Stimulated activated CD8-positive, alpha-beta memory T cell treated with anti-CD3 and anti-CD28 coated beads, Interleukin-4, amount 100 ng/mL, for 1 hour (primary cell): ENCODE measurements at places on chromosomes 4 and X.

DNA sequence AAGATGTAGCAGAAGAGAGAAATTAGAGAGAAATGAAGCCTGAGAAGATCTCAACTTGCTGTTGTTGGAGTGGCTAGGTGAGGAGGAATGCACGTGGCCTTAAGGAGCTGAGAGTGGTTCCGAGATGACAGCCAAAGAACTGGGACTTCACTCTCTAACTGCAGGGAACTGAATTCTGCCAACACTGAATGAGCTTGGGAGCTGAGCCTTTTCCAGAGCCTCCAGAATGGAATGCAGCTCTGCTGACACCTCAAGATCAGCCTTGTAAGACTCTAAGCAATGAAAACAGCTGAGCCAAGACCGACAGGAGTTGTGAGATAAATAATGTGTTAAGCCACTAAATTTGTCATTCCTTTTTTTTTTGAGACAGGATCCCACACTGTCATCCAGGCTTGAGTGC lies 73.0 kb downstream of the TLL1 start:
- no peak for DNase-seq

- DNase-seq = no peak
Measured at GRCh38 chr4:61727286-61727685, 527.2 kb downstream of the ADGRL3 start.

- DNase-seq = no peak
Measured at GRCh38 chr4:140971077-140971792, 162.0 kb downstream of the RNF150 start.

- DNase-seq = no peak
Measured at GRCh38 chrX:642436-643240, 12.0 kb downstream of the SHOX start.

- DNase-seq = no peak
Measured at GRCh38 chr4:84325625-84326024, 173.5 kb downstream of the NKX6-1 start.

DNA sequence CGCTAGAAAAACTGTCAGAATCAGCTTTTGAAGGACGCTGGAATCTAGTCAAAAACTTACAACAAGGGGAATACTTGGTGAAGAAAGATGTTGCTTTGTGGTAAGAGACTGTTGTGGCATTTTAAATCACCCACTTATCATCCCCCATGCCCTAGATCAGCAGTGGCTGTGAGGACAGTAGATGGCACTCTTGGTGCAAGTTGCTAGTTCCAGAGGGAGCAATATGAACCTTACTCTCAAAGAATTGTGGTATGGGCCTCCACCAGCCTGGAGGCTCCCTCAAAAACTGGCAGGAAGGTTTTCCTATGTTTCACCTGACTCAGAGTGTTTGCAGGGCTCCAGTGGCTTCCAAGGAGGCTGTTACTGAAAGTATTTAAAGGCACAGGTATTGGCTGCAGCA lies 37.7 kb upstream of the SLC16A2 start:
- DNase-seq = no peak

GRCh38 chr4:99104153-99104552 lies 15.6 kb upstream of the ADH5 start:
- DNase-seq = no peak

GRCh38 chr4:30717208-30718020 lies 2.8 kb upstream of the PCDH7 start:
- no peak for DNase-seq

DNA sequence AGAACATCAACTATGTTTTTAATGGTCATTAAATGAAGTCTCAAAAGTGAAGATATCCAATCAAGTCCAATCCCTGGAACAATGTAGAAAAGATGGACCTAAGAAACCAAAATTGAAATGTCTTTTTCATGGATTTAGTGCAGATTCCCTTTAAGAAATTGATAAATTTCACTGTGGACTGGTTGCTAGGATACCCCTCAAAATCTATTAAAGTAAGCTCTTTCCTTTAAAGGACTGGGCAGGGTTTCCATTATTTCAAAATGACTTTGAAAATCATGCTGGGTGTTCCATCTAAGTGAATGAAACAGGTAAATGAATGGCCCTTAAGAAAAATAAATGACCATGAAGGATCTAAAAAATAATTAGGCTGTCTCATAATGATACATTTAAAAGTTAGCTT lies 28.6 kb downstream of the PLRG1 start:
- DNase-seq = no peak

DNA sequence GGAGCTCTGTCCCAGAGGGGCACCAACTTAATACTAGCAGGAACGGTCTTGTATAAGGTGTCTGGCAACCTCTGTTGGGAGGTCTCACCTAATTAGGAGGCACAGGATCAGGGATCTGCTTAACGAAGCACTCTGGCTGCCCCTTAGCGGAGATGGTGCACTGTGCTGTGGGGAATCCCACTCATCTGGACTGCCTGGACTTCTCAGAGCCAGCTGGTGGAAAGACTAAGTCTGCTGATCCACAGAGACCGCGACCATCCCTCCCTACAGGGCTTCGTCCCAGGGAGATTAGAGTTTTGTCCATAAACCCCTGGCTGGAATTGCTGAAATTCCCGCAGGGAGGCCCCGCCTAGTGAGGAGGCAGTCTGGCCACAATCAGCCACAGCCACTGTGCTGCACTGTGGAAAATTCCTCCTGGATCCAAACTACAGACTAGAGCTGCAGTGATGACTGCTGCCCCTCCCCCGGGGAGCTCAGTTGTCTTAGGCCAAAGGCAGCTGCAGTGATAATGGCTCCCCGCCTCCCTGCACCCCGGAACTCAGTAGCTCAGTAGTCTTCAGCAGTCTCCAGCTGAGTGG lies 22.0 kb upstream of the ZCCHC4 start:
- no peak for DNase-seq

DNA sequence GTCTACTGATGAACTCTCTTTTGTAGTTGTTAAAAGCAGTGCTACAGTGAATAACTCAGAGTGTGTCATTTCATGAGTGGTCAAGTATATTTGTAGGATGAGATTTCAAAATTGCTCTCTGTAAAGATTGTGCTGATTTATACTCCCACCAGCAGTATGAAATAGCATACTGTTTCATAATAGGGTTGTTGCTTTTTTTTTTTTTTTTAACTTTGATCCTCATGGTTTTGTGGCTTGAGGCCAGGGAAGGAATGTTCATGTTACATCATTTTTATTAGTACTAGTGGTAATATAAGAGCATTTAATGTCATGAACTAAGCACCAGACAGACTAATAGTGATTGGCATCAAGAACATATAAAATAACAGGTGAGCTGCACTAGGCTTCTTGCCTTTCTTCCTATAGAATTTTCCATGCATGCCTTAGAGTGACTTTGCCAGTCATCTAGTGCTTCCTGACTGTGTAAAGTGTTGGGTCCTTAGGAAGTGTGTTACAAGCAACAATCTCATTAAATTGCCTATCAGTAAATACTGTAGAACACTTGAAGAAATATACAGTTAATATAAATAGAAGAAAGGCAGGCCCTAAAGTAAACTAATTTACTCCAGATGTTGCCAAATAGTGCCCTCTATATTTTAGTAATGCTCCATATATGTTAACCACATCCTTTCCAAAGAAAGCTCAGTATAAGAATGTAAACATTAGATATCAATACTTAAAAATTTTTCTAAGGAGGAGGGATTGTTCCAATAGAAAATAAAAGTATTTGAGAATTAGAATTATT lies 38.6 kb upstream of the MSMO1 start:
- DNase-seq = no peak

DNA sequence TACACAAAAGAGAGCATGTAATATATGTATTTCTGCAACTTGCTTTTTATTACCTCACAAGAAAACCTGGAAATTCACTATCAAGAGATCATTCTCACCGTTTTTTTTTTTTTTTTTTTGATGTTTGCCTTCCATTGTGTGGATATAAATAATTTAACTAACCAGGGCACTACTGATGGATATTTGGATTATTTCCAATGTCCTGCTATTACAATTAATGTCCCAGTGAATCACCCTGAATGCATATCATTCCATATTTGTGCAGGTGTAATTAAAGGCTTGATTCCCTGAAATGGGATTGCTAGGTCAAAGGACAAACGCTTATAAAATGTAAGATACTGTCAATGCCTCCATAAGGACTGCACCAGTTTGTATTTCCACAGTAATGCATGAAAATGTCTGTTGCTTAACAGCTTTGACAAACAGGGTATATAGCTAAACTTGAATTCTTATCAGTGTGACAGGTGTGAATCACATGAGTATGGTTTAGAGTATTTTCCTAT lies 87.8 kb downstream of the NCAPG start:
- no peak for DNase-seq

DNA sequence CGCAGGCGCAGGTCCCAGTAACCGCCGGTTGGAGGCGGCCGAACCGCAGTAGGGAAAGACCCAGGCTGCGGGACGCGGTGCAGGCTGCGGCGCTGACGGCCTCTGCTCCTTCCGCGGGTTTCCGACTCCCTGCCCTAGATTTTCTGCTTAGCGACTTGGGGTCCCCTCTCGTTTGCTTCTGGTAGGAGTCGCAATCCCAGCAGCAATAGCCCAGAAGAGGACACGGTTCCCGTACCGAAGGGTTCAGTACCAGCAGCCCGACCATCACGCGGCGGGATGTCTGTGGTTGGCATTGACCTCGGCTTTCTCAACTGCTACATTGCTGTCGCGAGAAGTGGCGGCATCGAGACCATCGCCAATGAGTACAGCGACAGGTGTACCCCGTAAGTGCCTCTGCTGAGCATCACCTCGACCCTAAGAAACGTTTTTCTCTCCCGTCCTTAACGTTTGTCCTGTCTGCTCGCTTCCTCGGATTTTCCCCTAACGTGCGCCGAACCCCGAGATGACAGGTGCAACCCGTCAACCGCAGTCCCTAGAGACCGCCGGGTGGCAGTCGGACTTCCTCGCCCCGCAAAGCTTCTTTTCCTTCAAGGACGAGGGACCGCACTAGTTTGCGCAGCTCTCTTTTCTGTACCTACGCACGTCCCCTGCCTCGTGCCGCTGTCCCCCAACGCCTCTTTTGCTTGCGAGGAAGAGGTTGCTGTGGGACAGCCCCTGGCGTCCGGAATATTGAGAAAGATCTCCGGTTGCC lies at the start of gene HSPA4L:
Gene HSPA4L, plus strand, starts transcription at position 48 of the 751 bp plus-strand sequence. Its CDS starts 229 bp downstream, at position 277.
- DNase-seq = no peak

DNA sequence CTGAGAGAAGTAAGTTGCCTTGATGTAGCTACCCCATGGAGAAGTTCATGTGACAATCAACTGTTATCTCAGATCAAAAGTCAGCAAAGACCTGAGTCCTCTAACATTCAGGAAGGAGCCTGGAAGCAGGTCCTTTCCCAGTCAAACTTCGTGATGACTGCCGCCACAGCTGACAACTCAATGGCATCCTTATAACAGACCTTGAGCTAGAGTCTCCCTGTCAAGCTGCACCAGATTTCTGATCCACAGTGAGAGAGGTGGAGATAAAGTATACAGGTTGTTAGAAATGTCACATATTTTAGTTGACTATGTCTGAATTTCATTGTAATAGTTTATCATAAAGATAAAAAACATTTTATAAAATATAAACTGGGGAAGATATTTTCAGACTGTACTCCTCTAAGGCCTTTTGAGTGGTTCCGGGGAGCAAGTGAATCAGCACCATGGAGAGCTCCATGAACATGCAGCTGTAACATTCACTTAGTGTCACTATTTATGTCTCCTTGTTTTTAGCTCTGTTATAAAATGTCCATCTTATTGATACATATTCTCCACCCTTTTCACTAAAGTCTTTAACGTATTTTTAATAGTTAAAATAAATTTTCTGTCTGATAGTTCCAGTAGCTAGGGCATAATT lies 1653.5 kb upstream of the AGA start:
- DNase-seq = no peak

- DNase-seq = no peak
Measured at GRCh38 chr4:99724067-99724466, 66.4 kb upstream of the C4orf54 start.

DNA sequence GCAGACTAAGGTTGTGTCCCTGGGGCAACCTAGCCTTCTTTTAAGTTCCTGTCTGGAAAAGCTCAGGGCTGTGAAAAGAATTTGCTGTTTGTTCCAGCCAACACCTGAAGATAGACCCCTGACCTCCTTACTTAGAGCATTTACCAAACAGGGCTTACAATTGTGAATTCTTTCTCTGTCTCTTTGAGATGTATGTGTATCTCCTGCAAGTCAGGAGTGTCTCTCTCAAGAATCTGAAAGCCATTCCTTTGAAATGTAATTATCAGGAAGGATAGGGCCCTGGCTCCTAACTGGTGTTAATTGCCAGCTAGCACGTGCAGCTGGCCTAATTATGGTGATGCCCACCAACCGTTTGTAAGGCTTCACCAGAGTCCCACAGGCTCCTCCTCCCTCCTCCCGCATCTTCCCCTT lies 18.2 kb downstream of the CCNG2 start:
- DNase-seq = no peak

DNA sequence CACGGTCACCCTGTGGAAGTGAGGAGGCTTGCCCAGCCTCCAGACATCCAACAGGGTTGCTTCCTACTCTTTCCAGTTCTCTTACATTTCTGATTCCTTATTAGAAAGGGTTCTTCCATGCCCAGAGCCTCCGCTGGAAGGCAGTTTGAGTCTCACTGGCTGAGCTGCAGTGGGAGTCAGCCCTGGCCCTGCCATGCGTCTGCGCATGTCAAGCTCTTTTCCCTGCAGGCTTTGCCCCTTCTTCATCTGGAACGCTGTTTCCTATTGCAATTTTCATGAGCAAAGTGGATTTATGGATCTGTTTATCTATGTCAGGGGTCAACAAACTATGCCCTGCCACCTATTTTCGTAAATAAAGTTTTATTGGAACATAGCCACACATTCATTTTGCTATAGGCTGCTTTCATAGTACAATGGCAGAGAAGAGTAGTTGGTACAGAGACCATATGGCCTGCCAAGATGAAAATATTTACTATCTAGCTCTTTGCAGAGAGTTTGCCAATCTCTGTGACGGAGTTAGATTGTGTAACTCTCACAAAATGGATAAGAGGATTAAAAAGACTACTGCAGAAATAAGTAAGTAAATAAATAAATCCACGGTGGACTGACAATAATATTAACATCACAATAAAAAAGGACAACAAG lies 3.9 kb upstream of the CHRNA9 start:
- DNase-seq = no peak

DNA sequence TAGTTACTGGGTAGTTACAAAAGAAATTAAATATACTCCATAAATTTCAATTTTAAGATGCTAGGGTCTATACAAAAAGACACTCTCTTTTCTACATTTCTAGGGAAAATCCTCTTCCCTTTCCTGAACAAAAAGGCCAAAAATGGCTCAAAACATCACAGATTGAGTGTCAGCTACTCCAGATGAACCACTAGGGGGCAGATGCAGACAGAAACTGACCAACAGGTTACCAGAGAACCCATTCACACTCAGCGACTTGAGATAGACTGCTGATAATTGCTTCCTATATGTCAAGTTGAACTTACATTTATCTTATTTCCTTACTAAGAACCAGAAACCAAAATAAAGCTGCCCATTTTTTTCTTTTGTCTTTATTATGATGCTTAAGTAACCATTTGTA lies 83.4 kb upstream of the MID1IP1 start:
- DNase-seq = no peak

DNA sequence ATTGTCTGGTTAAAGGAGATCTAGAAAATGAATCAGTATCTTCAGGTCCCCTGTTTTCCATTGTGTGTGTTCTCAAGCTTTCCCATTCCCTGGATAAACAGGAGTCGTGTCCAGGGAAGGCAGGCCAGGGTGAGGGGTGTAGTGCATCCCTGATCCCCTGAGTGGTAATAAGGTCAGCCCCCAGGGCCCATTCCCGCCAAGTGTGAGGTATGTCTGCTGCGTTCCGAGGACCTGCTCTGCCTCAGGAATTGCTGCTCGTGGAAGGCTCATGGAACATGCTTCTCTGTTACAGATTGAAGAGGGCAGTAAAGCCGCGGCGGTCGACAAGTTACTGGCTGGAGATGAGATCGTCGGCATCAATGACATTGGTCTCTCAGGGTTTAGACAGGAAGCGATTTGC lies 87.1 kb downstream of the SHROOM2 start:
- no peak for DNase-seq

- DNase-seq = no peak
Measured at GRCh38 chr4:100962698-100963097, 384.6 kb downstream of the PPP3CA start.
